Activated CD4-positive, alpha-beta T cell treated with anti-CD3 and anti-CD28 coated beads, Interleukin-2, amount 50 U/mL, for 24 hours (primary cell): ENCODE measurements at places on chromosomes 4 and X.

DNA sequence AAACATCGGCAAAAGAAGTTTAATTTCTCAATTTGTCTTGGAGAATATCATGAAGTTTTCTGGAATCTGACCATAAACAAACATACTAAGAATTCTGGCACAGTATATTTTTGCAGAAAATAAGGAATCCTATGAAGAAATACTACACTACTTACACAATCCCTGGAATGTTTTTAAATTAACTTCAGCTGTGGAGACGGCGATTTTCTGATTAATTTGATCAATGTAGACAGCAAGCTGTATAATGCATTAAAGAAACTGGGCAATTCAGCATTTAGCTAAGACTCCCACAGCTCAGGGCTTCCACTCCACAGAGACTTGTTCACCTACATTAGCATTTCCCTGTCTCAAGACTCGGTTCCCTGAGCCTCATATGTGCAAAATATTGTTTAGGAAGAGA, 12.2 kb downstream of the EGFL6 start:
- no peak for DNase-seq

GRCh38 chr4:120895554-120895953, 27.0 kb downstream of the PRDM5 start:
- DNase-seq, result no peak

GRCh38 chr4:15765910-15766697, 12.0 kb upstream of the CD38 start:
- DNase-seq, result no peak

DNA sequence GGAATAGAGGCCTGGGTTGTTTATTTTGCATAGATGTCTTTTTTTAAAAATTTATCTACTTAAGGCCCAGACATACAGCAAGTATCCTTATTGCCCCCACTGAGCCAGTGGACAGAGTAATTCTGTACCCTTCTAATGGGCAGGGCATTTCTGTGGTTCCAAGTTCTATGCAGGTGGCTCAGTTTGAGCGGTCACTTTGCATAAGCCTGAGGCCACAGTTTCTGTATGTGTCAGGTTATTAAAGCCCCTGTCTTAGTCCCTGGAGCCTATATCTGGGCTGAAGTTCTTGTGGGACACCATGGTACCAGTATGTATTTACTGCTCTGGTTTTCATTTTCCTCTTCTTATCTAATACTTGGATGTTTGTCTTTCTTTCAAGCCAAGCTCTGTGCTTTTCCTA, 168.8 kb downstream of the MID1IP1 start:
- DNase-seq, result no peak

DNA sequence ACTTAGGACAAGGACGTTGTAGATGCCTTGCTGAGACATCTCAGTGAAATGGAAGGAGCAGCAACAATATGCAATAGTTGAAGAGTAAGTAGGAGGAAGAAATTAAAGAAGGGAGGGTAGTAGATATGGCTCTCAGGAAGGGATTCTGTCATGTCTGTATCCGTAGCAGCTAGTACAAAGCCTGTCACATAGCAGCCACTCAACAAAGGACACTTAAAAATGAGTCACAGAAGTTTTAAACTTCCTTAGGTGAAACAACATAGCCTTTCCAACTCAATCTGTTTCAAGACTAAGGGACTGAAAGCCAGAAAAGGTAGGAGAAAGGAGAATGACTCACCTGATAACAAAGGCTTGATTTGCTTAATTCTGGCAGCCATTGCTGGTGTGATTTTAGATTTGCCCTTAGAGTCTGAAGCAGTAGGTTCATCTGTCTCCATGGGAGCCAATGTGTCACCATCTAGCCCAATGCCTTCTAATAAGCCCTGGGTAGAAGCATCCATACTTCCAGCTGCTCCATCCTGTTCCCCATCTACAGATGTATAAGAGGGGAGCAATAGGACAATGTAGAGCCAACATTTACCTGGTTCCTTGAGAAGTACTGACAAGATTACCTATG, 86.6 kb downstream of the HUWE1 start:
- no peak for DNase-seq

DNA sequence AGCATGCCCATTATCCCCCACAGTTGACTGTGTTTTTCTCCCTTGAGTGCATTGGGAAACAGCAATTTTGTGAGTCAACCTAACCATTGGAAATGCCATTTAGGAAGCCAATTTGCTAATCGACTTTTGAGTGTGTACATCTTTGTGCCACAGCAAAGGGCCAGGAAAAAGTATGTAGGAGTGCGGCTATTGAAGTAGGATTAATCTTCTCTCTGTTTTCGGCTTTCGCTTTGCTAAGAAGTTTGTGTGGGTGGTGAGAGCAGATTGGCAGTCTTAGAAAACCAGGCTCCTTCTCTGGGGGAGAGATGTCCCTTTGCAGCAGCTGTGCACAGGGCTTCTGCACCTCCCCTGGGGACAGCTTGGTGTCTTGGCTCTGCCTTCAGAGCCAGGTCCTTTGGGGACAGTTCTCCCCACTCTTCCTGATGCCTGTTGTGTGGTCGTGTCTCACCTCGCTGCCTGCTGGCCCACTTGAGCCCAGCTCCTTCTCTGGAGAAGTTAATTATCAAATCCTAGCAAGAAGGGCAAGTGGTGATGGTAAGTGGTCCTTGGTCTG, 74.5 kb downstream of the GEMIN8 start:
- no peak for DNase-seq

DNA sequence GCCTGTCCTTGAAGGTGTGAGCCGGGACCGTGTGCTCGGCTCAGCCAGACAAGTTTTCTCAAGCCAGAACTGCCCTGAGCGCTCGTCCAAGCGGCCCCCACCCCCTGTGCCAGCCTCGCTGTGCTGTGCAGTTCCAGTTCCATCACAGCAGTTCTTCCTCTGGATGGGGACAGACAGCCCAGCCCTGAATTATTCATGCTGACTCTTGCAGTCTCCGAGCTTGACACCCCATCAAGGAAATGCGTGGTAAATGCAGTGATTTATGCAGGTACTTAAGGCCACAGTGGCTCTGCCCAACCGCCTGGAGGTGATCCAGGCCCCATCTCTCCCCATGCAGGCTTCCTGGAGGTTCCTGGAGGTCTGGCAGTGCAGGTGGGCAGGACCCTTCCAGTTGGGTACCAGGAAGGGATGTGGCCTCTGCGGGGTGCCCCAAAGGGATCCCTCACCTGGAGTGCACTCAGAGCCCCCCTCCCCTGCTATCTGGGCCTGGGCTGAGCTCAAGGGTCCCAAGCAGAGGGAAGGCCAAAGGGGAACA, 44.8 kb upstream of the HMX1 start:
- DNase-seq, result no peak

DNA sequence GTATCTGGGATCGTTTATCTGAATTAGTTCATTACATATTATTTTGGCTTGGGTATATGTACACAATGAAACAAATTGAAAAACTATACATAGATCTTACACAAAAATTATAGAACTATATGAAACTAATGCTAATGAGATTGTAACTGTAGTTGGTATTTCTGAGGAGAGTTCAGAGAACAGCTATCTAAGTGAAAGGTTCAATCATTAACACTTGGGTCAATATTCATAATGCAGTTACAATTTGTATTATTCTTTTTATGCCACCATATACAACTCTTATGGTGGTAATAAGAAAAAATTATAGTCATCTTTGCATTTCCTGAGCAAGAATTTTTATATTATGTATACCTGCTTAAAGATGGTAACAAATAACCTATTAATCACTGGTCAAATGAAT, 461.0 kb downstream of the GRXCR1 start:
- no peak for DNase-seq

DNA sequence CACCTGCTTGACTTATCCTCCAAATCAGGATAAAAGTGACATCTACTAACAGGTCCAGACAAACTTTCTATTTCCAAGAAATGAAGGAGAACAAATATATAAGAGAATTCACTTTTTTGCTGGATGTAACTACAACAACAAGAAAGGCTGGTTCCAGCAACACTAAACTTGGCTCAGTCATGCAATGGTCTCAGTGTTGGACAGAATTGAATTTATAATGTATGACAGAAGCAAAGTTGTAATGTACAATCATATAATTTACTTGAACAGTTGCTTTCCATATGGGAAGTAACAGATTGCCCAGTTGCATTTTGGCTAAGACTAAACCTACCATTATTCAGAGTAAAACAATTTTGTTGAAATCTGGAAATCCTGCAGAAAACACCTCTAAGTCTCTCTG, 183.3 kb upstream of the INTU start:
- DNase-seq, result no peak

GRCh38 chr4:12958436-12958835, 525.7 kb downstream of the RAB28 start:
- no peak for DNase-seq

GRCh38 chrX:2434270-2435163, 66.3 kb downstream of the DHRSX start:
- no peak for DNase-seq

DNA sequence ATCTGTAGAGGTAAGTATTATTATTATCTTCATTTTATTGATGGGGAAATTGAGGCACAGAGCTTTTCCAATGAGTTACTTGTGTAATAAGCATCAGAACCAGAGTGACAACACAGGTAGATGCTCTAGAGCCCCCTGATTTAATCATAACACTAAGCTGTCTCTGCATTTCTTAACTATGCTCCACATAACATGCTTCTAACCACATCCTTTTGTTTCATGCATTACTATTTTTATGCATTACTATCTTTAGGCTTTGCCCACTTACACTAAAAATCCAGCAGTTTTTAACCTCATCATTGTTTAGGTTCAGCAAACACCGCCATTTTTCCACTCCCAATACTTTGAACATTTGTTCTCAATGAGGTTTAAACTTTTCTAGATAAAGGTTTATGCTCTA, 1900.8 kb upstream of the PCDH10 start:
- DNase-seq, result no peak

- DNase-seq, result no peak
Measured at GRCh38 chr4:98828801-98829200, 100.1 kb downstream of the EIF4E start.

DNA sequence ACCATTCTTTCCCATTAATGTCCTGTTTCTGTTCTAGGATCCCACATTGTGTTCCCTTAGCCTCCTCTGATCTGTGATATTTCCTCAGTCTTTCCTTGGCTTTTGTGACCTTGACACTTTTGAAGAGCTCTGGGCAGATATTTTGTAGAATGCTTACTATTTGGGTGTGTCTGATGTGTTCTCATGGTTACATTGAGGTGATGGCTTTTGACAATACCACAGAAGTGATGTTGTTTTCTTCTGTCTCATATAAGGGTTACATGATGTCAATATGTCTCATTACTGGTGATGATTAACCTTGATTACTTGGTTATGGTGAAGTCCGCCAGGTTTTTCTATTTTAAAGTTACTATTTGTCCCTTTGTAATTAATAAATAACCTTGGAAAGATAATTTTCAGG, 183.7 kb downstream of the SOWAHB start:
- no peak for DNase-seq

DNA sequence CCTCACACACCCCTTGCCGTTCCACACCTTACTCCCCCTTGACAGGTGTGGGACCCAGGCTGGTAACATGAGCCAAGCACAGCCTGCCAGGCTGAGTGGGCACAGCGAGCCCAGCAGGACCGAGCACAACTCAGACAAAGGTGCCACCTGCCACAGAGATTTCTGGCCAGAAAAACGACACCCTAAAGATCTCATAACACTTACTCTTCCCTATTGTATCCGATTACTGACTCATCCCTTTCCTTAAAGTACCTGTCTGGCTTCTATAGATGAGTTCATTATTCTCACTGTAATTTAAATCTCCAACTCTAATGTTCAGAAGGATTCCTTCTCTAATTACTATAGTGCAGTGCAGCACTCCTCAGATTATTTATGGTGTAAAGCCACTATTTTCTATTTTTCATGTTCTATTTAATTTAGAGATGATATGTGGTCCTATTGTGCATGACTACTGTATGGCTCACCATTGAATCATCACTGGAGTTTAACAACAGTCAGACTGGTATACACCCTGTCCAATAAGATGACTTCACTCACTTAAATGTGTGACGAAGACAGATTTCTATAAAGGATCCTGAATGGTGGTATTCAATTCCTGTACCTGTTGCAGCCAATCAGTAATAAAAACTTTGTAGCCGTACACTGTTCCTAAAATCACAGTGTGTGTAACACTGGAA, 7.6 kb upstream of the SYTL5 start:
- DNase-seq, result no peak

DNA sequence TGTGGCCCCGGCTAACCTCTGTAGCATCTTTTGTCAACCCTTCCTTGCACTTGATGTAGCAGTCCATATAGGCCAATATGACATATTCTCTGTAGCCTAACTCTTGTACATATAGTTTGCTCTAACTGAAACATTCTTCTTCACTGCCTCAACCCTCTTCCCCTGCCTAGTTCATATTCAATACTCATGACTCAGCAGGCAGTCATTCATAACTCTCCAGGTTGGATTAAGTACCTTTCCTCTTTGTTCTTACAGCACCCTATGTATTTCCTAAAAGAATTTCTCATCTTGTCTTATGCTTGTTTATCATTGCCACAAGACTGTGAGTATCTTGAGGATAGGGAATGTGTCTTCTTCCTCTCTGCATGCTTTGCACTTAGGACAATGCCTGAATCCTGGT, 76.9 kb downstream of the TMLHE start:
- no peak for DNase-seq

DNA sequence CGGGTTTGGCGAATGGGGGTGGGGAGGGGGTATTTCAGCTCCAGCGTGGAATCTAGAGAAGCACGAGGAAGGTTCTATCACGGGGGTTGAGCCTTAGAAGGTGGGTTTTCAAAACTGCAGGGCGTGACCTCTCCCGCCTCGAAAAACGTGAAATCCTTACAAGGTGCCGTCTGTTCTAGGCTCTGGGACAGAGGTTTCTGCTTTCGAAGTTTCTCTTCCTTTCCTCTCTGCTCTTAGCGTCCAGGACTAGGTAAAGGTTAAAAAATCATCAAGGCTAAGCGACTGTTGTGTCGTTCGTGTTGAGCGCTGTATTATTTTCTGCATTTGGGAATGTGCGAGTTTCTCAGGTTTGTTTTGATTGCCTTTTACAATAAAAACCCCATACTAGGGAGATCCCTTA, 1.1 kb downstream of the FHL1 start:
- no peak for DNase-seq

GRCh38 chr4:161936625-161937550, 226.9 kb downstream of the FSTL5 start:
- DNase-seq, result no peak

DNA sequence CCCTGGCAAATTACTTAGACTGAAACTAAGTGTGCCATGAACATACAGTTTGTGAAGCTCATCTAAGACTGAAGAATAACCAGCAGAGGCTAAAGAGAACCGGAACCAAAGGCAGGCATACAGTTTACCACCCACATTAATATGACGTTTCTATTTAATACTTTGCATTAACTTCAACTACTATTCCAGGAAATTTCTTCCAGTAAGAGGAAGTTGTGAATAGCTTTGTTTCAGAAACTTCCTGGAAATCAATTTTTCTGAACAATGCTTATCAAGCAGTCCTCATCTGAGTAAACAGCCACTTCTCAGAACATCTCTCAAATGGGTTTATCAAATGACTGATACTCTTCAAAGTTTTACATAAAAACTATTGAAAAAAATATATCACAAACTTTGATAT, 252.7 kb downstream of the OPHN1 start:
- DNase-seq, result no peak

DNA sequence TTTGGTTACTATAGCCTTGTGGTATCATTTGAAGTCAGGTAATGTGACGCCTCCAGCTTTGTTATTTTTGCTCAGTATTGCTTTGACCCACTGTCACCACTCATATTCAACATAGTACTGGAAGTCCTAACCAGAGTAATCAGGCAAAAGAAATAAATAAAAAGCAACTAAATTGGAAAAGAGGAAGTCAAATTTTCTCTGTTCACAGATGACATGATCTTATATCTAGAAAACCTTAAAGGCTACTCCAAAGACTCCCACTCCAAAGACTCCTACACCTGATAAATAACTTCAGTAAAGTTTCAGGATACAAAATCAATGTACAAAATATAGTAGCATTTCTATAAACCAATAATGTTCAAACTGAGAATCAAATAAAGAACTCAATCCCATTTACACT, 348.6 kb downstream of the CXXC4 start:
- no peak for DNase-seq
